ENCODE measurements at places on chromosomes 6 and 20.

DNA sequence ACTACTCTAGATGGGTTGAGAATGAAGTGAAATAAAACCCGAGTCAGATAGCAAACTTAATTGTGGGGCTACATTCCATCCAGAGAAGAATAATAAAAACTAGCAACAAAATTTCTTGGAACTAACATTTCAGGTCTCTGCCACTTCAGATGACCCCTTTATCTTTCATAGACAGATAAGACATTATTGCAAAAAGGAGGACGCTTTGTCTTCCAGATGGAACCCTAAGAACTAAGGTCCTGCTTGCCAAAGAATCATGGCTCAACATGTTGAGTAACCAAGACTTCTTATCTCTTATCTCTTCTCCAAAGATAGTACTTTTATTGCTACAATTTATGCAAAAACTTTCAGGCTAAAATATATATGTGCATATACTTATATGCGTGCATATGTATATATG, 221.1 kb upstream of the PREP start:
- no peak for DNase-seq

GRCh38 chr20:32563311-32564272, 21.5 kb downstream of the NOL4L start:
- no peak for DNase-seq

GRCh38 chr6:37840940-37841300, 21.4 kb downstream of the ZFAND3 start:
- DNase-seq: no peak

DNA sequence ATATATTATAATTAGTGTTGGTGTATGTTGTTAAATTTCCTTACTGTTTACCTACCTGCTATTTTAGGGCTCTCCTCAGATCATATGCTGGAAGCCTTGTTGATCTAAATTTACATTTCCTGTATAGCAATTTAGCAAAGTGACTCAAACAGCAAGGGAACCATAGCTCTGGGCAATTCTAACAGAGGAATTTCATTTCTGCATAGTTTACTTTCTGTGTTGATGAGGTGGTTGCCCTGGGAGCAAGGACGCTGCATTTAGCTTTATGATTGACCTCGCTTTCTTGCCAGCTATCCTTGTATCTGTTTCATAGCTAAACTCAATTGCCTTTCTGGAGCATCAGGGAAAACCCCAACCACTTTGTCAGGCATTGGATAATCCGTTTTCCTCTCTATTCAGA, 810.8 kb downstream of the GRIK2 start:
- no peak for DNase-seq

DNA sequence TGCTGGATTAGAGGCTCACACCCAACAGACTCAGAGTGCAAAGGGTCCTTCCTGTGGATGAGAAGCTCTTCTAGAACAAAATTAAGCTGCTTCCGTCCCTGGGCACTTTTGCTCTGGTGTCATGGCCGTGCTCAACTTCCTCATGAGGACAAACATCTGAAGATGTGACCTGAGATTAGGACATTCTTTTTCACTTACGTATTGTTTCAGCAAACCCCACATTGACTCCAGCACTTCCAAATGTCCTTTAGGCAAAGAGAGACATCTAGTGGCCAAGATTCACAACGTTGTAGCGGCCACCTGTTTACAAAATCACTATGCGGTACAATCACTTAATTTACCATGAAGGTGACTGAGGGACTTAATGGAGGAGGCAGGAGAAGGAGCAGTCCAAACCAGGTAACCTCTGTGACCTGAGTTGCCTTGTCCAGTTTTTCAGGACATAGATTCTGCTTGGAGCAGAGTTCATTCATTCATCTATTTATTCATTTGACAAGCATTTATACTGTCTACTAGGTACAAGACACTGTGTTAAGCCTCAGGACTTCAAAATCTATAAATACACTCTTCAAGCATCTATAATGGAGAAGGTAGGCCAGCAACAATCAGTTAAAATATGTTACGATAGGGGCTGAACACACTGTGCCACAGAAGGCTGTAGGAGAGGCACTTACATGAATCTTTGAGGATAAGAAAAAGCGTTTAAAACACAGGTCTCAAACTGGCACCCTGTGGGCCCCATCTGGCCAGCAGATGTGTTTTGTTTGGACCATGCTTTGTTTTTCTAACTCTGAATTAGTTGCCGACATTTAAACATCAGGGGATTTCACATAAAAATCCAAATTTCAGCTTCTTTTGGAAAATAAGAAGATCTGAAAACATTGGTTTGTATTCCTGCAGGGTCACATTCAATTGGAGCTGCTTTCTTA, 5.6 kb upstream of the ADGRF1 start:
- no peak for DNase-seq

DNA sequence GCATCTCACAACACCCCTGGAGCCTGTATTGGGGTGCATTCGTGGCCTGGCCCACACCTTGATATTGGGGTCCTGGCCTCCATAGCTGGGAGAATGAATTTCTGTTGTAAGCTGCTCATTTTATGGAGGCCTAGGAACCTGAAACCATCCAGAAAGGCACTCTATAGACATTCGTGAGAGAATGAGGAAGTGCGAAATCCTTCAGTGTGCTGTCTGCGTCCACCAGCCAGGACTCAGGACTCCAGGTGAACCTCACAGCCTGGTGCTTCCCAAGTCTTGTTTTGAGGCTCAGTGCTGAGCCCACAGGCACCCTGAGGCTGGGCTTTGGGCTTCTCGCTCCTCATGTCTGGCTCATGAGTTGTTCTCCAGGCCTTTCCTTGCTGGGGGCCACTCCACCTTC, 11.9 kb upstream of the RBBP8NL start:
- no peak for DNase-seq

DNA sequence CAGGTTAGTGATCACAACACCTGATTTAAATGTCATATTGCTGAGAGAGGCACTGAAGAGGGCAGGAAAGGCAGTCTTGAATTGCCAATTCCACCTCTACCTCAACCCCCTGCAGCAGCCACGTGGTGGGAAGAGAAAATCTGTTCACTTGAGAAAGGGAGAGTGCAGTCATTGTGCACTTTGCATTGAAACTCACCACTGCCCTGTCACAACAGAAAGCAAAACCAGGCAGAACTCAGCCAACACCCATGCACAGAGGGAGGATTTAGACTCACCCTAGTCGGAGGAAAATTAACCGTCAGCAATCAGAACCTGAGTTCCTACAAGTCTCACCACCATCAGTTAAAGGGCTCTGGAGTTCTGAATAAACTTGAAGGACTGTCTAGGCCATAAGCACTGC, 1040.2 kb downstream of the HACE1 start:
- DNase-seq: no peak

- DNase-seq: peak; percentile 63
These were observed 18.6 kb upstream of the SLCO4A1 start for GRCh38 chr20:62623488-62624324.

GRCh38 chr6:70285201-70285600, 17.7 kb downstream of the COL9A1 start:
- DNase-seq: no peak

DNA sequence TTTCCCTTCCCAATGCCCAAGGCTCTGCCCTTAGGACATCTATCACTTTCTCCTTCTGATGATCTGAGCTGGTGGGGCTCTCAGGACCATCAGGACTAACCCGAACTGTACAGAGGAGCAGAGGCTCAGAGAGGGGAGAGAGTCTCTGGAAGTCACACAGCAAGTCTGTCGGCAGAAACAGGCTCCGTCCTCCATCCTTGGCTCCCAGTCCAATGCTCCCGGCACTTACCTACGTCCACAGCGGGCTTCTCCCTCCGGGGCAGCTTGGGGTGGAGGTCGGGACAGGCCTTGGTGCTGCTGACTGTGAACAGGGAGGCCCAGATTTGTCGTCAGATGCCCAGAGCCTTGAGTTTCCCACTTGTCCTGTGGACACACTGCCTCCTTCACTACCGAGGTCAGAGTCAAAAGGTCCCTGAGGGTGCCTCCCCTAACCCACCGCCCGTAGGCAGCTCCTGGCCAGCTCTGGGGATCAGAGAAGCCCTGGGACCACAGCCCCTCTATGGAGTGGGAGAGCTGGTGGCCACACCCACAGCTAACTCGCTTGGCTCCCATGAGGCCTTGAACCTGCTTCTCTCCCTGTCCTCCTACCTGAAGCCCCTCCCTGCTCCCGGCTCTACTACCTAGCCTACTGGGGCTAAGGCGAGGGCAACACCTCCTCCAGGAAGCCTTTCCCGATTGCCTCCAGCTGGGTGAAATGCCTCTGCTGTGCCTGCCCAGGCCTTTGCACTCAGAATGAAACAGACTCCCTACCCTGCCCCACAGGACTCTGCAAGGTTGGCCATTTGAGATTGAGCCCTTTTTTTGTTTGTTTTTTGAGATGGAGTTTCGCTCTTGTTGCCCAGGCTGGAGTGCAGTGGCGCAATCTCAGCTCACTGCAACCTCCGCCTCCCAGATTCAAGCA, 22.6 kb downstream of the VSTM2L start:
- DNase-seq: no peak

DNA sequence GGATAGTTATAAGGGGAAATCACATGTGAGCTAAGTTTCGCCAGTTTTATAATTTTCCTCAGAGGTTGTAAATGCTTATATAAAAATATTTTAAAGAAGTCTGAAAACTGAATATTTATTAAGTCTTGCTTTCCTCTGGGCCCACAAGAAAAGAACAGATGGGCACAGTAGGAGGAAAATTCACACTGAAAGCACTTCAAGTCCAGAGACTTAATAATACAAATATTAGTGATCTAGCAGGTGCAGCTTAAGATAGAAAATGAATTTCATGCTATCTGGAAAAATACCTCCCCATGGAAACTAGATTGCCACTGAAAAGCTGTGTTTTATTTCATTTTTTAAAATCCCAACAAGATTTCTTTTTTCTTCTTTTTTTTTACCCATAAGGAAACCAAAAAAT, 47.2 kb downstream of the ORC3 start:
- DNase-seq: no peak

DNA sequence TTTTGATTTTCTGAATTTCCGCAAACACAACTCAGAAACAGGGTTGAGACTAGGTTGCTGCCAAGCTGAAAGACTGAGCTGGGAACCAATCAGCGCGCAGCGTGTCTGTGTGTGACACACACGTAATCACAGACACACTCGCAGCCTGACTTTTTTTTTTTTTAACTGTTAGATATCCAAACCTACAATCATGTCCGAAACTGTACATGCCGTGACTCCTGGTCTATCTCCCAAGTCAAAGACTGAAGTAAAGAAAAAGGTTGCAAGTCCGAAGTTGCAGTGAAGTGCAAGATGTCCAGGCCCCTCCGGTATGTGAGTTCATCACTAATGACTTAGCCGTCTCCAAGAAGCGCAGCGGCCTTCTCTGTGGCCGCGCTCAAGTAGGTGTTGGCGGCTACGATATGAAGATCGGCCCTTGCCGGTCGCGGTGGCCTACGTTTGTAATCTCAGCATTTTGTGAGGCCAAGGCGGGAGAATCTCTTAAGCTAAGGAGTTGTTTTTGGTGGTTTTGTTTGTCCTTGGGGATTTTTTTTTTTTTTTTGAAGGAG, 108.2 kb downstream of the HFE start:
- DNase-seq: peak; percentile 77

DNA sequence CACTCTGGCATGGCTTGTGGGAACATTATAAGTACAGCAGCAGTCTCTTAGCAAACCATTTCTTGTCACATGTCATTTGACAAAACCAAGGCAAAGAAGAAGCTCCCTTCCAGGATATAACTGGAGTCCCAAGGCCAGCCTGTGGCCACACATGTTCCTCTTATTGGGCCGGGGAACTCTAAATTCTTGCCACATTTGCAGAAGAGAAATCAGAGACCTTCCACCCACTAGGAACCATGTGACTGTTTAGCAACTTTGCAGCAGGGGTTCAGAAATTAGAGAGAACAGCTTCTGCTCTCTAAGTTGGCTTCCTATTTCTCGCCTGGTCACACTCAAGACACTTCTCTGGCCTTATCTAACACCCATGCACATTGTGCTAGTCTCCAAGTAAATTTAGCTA, 20.4 kb upstream of the MEP1A start:
- no peak for DNase-seq

DNA sequence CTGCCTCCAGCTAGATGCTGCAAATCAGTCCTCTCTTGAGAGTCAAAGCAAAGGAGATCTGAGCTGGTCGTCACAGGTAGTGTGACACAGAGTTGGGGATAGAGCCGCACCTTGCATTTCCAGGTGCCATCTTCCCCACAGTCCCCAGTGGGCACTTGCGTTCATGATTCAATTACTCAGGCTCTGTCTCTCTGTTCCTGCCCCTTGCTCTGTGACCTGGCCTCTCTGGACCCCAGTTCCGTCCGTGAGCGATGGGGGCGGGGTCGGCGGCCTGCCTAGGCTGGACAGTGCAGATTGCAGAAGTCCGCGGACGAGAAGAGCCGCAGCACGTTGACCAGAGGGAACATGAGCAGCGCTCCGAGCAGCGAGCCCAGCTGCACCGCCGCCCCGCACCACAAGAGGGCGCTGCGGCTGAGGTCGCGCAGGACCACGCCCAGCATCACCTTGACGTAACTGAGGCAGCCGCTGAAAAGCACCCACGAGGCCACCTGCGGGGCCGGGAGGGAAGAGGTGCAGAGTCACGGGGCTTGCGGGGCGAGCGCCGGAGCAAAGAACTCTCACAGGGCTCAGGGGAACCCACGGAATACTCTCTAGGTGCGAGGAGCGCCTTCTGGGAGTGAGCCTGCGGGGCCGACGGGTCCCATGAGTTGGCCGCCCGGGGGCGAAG, 7.4 kb downstream of the SLC52A3 start:
- DNase-seq: no peak

- no peak for DNase-seq
These were observed 98.7 kb downstream of the TRIM27 start for GRCh38 chr6:28824793-28825731.

GRCh38 chr20:40232273-40232672, 456.8 kb downstream of the MAFB start:
- DNase-seq: no peak

DNA sequence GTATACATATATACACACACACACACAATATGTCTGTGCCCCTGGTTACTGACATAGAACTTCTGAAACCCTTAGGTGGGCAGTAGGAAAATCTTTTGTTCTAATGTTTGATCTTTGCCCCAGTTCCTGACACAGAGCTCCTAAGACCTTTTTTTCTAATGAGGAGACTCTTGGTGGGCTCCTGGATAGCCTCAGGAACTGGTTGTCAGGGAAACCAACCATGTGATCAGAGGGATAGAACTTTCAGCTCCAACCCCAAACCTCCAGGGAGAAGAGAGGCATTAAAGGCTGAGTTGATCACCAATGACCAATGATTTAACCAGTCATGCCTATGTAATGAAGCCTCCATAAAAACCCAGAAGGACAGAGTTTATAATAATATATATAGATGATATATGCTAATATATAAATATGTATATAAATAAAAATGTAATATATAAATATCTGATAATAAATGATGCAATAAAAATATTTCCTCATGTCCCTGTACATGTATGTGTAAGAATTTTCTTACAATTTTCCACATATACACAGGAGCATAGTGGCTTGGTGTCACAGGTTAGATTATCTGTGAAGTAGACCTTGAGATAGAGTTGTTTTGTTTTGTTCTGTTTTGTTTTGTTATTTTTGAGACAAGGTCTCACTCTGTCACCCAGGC, 93.3 kb downstream of the GPX5 start:
- DNase-seq: no peak

- peak; percentile 72 for DNase-seq
These were observed at the start of gene ARMC2 for GRCh38 chr6:108848116-108848868. Gene ARMC2, plus strand, starts transcription at chr6:108848422. Its CDS starts 5,846 bp downstream, at chr6:108854268.

GRCh38 chr6:30325150-30325872, 1.4 kb upstream of the TRIM39 start:
- peak; percentile 71 for DNase-seq
